ENCODE measurements at places on chromosomes 7 and 10.

GRCh38 chr7:155244675-155245074 is 53.0 kb upstream of the INSIG1 start:
- no peak for DNase-seq

- DNase-seq, result no peak
These were observed 483.9 kb downstream of the SH2D4B start for GRCh38 chr10:81021428-81022129.

DNA sequence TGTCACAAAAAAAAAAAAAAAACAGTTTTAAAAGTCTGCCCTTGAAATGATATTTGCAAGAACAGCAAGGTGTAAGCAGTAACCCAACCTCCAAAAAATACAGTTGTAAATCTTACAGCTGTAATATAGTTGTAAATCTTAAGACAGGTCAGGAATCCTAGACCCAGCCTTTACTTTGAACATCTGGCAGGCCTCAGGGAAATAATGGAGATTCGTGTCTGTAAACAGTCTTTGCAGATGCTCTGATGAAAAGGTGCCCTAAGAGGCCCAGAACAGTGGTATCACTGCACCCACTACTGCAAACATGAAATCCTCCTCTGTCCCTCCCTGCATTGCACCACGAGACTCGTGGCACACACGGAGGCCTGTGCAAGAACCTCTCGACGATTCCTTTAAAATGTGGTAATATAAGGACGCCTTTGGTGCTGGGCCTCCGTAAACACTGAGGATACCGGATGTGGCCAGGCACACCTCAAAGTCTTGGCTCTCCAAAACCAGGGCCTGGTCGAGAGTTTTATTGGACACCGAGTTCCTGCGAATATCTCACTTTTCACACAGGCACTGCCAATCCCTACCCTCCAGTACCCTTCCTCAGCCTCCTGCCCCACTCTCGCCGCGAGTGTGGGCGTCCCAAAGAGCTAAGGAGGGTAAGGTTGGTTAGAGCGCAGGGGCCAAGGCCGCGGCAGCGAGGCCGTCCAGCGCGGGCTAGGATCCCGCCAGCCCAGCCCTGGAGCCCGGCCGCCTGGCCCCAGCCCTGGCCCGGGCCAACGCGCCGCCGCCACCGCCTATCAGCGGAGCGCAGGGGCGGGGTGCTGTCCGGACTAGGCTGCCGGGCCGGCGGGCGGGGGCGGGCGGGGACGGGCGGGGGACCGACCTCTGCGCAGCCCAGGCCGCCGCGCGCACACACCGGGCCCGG is at the start of gene REEP3:
Gene REEP3 (plus strand): TSS at position 902 of the 916 bp plus-strand sequence. CDS start 145 bp downstream, outside the sequence.
- peak; percentile 22 for DNase-seq

DNA sequence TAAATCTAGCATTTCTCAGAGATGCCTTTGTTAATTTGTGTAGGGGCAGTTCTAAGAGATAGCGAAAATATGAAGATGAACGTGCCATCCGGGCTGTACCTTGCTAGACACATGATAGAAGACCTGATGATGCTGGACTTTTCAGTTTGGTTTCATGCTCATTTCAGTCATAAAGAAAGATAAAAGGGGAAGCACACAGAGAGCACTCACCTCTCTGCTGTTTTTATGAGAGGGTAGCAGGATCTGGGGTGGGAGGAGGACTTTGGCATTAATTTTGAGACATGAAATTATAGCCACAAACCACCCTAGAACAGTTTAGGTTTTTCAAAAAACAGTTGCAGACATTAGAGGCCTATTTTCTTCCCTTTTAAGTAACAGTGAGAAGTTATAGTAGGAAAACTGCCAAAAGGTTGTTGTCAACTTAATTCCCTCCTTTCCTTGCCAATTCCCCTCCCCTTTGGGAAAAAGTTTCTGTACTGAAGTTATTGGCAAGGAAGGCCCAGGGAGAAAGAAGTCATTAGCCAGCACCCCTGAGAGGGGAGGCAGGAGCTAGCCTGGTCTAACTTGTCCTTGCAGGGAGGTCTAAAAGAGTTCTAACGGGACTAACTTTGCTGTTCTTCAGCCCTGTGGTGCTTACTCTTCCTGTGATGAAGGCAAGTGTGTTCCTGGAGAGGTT is 2.6 kb downstream of the ST7 start:
- no peak for DNase-seq

DNA sequence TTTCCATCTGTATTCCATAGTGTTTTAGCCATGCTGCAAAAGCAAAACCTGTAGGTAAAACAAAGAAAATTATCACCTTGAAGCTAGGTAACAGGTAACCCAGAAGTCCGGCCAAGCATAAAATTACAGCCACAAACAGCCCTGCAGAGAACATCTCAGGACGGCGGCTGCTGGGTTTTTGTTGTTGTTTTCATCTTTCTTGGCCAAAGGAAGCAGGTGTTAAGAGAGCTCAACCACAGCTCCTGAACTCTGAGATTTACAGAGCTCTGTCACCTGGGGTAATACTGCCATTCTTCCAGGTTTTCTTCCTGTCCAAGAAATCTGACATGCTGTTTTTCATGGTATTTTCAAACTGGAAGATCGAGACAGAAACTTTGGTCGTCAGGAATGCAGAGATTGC is 847 bp upstream of the SCIN start:
- no peak for DNase-seq

DNA sequence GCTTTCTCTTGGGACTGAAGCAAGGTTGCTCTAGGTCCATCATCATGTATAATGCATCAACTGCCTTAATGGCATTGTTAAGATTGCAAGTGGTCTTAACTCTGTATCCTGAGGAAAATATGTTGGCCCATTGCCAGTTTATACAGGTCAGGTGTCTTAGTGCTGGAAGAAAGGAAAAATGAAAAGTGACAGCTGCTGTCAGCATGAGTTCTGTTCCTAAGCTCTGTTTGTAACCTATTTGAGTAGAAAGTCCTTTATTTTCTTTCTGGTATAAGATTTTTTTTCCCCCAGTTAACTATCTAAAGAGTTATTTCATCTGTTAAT is 127.2 kb downstream of the SRI start:
- no peak for DNase-seq

GRCh38 chr7:141676618-141677017 is 25.3 kb downstream of the DENND11 start:
- no peak for DNase-seq

- DNase-seq, result no peak
These were observed 15.6 kb upstream of the FXYD4 start for GRCh38 chr10:43355749-43356371.

GRCh38 chr7:3300221-3300650 is 816 bp upstream of the SDK1 start:
- DNase-seq, result no peak

GRCh38 chr10:53990799-53991238 is 810.2 kb downstream of the PCDH15 start:
- no peak for DNase-seq

- no peak for DNase-seq
These were observed 2.5 kb downstream of the ADAP1 start for GRCh38 chr7:951881-952547.

- DNase-seq, result no peak
These were observed 409.0 kb upstream of the MGMT start for GRCh38 chr10:129057856-129058663.

DNA sequence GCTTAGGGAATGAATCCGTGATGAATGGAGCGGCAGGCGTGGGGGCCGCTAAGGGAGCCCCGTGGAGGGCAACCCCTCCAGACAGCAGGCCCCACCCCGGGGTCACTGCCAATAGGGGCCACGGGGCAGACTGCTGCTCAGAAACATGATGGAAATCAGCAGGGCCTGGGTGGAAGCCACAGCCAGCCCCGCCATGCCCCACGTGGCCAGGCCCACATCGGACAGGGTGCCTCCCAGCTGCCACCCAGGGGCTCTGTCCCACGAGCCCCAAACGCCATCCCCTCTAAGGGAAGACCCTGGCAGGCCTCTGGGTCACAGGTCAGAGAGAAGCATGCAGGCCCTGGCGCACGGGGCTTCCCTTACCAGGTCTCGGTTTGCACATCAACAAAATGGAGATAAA is 28.4 kb downstream of the TNRC18 start:
- no peak for DNase-seq

DNA sequence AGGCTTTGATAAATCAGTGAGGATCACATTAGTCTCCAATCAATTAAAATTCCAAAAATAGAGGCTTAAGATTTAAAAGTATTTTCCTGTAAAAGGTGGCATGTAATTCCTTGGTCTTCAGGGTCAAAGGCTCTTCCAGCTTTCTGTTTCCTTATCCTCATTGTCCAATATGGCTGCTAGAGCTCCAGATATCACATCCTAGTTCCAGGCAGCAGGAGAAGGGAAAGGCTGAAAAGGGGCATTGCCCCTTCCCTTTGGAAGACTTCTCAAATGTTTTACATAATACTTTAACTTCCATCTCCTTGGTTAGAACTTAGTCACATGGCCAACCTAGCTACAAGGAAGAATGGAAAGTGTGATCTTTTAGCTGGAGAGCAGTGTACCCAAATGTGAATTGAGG is 39.2 kb upstream of the JAZF1 start:
- DNase-seq, result no peak

DNA sequence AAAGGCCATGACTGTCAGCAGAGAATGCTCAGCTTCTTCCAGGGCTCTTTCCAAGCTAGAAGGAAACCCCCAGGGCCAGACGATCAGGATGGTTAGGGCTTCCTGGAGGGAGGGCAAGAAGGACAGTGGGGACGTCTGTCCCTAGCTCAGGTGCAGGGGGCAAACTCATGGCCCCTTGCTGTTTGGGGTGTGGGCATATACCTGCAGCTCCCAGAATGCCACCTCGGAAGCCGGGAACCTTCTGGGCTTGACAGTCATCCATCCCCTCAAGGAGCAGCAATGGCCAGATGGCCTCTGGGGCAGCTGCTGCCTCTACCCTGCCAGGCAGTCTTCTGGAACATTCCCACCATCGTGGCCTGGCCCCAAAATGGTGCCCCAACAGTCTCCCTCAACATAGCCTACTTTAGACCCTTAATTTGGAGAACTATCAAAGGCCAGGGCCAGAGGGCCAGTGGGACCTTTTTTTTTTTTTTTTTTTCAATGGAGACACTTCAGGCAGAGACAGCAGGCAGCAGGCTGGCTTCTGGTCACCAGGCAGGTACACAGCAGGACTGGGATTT is 40.2 kb upstream of the ZMIZ1 start:
- no peak for DNase-seq

Measured in stimulated activated CD4-positive, alpha-beta T cell treated with anti-CD3 and anti-CD28 coated beads, Interleukin-2, amount 100 ng/mL, for 4 hours (primary cell).